Activated CD8-positive, alpha-beta memory T cell treated with anti-CD3 and anti-CD28 coated beads for 4 hours (primary cell): ENCODE measurements at places on chromosomes 6 and 20.

GRCh38 chr20:36629719-36630681 lies 16.0 kb downstream of the SLA2 start:
- no peak for DNase-seq

DNA sequence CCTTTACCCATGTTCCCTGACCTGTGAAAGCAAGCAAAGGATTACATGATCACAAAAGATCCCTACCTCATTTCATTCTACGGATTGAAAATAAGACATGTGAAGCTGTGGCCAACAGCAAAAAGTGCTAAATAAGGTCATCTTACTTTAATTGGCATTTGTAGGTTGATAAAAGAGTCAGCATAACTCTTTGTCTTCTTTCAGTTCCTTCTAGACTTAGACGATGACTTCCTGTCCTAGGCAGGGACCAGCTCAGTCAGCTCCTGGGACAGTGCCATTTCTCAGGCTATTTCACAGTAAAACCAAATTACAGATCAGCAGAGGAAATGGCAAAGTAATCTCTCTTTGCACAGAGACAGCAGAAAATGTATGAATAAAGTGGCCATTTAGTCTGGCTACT lies 480.7 kb downstream of the RFPL4B start:
- DNase-seq = no peak

DNA sequence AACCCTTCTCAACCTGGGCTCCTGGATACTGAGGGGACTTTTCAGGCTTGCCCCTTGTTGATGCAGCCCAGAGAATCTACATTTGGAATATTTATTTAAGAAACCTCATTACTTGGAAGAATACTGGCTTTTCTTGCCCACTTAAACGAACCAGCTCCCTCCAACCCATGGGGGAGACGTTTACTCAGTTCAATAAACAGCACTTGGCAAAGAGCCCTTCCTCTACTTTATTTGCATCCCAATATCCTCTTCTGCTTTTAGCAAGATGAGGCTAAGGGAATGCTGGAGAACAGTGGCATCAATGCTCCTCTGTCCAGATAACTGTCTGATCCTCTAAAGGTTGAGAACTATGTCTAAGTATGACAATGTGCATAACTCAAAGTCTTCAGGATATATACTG lies 22.2 kb downstream of the PTPRK start:
- DNase-seq = no peak

GRCh38 chr20:7712661-7713060 lies 227.6 kb downstream of the HAO1 start:
- DNase-seq = no peak

DNA sequence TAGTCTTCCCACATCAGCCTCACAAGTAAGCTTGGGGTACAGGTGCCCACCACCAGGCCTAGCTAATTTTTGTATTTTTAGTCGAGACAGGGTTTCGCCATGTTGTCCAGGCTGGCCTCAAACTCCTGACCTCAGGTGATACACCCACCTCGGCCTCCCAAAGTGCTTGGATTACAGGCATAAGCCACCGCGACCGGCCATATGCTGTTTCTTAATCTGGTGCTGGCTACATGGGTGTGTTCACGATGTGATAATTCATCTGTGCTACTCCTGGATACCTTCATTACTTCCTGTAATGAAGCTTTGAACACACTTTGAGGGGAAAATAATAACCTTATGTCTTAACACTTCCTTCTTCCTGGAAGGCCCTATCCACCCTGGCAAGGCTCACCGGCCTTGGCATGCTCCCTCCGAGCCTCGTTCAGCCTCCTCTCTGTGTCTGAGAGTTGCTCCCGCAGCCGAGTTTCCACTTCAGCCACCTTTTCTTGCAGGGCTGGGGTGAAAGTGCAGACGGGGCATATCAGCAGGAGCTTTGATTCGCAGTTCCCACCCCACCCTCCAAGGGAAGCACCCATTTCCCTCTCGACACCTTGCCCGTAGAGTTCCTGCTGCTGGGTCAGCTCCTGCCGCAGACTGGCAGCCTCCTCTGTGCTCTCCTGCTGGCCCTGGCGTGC lies 5.6 kb upstream of the PSORS1C2 start:
- no peak for DNase-seq

GRCh38 chr6:4806791-4807190 lies 30.6 kb downstream of the CDYL start:
- DNase-seq = no peak

DNA sequence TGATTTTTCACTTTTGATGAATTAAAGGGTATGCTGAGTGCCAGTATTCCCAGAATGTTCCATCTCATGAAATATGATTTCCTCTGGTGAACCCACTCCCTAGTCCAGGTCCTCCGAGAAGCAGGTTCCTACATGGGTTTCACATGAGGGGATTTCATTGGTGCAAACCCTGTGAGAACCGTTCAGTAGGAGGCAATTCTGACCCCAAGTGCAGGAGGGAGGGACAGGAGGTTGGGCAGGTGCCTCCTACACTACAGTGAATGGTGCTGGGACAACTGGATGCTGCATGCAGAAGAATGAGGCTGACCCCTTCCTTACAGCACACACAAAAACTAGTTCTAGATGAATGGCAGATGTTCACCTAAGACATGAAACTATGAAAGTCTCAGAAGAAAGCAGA lies 5.1 kb upstream of the ULBP2 start:
- no peak for DNase-seq

GRCh38 chr20:37837924-37838323 lies 65.0 kb upstream of the VSTM2L start:
- DNase-seq = no peak

- no peak for DNase-seq
Observed at GRCh38 chr6:78916411-78916810, 49.1 kb downstream of the IRAK1BP1 start.

DNA sequence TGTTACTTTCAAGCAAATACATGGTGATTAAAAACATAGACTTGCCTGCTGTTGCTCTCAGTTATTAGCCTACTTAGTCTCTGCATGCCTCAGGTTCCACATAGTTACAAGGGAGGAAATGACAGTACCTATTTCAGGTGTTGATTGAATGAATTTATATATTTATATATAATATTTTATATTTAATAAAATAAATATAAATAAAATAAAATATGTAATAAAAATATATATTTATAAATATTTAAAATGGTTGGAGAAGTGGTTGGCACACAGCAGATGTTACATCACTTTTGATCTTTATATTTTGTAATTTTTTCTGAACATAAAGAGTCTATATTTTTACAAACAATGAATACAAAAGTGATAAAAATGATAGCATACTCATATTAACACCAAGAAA lies 716.0 kb upstream of the EYS start:
- no peak for DNase-seq

GRCh38 chr6:87918461-87918941 lies 129.1 kb upstream of the SPACA1 start:
- no peak for DNase-seq

DNA sequence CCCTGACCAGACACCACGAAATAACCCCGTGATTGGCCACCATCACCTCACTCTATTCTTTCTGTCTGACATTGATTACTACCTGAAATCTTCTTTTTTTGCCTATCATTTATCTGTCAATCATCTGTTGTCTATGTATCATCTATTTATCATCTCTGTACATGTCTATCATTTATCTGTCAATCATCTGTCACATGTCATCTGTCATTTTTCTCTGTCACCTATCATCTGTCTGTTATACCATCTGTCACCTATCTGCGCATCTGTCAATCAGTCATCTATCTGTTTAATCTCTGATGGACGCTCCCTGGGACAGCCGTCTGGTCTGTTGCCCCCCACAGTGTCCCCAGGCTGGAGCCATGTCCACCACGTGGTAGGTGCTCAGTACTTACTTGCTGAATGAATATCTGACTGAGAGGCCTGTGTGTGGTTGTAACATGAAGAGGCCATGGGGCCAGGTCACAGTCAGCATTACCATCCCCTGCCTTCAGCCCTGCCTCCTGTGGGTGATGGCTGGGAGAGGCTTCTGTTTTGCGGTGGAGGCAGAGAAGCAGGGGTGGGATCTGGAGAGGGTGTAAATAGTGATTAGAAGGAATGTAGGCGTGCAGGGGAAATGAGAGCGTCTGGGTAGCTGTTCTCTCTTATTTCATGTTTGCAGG lies 302.7 kb downstream of the QKI start:
- no peak for DNase-seq

DNA sequence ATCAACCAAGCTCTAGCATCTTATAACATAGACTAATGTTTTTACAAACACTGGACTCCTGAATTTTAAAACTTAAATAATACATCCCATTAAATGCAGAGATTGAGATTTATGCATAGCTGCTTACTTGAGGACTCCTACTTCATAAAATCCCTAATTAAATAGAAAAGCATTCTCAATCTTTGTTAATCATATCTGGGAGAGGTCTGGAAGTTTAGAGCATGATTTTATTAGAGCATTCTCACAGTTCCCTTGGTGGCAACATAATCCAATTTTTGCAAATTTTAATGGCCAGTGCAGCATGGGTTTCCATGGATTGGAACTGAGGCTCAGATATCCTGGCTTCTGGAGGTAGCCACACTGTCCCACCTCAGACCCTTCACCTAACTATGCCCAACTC lies 19.5 kb downstream of the BTBD3 start:
- DNase-seq = no peak

- no peak for DNase-seq
Observed at GRCh38 chr6:97501853-97502252, 218.8 kb upstream of the MMS22L start.

DNA sequence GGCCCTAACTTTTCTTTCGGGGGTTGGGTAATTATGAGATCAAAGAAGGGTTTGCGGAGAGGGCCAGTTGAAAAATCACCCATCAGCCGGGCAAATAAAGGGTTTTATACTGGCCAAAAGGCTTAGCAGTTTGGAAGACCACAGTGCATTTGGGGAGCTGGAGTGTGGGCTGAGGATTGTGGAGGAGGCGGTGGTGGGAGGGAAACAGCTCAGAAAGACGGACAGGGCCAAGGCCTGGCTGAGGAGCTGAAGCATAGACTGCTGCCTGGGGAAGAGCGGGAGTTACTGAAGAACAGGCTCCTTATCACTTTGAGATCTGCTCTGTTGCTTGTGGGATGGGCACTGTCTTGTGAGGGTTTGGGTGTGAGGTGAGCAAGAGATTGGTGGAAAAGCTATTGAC lies 144.2 kb downstream of the CARMIL1 start:
- DNase-seq = no peak
